IgD-negative memory B cell (primary cell): ENCODE measurements at places on chromosomes 16 and 17. TPM values are rescaled to one million over a fixed set of nuclear protein-coding genes. Genes with fewer than 3 reads are reported as not detected.

The MLYCD gene
- polyA plus RNA-seq: 1.7 TPM

The MYH11 gene
- polyA plus RNA-seq: 3.9 TPM

The GFAP gene
- polyA plus RNA-seq: 0.45 TPM

The CLEC18A gene
- polyA plus RNA-seq: not detected

The MYCBPAP gene
- 1.3 TPM for polyA plus RNA-seq

The CA5A gene
- polyA plus RNA-seq: not detected

The TNFRSF13B gene
- 224 TPM for polyA plus RNA-seq
